Fibroblast of skin of left biceps (primary cell): ENCODE measurements at places on chromosomes 4 and X.
A peak's percentile ranks its signal among the peaks of the same experiment; 100 is the strongest.

GRCh38 chr4:163591614-163592020, 97.1 kb downstream of the TMA16 start:
- no peak for DNase-seq

DNA sequence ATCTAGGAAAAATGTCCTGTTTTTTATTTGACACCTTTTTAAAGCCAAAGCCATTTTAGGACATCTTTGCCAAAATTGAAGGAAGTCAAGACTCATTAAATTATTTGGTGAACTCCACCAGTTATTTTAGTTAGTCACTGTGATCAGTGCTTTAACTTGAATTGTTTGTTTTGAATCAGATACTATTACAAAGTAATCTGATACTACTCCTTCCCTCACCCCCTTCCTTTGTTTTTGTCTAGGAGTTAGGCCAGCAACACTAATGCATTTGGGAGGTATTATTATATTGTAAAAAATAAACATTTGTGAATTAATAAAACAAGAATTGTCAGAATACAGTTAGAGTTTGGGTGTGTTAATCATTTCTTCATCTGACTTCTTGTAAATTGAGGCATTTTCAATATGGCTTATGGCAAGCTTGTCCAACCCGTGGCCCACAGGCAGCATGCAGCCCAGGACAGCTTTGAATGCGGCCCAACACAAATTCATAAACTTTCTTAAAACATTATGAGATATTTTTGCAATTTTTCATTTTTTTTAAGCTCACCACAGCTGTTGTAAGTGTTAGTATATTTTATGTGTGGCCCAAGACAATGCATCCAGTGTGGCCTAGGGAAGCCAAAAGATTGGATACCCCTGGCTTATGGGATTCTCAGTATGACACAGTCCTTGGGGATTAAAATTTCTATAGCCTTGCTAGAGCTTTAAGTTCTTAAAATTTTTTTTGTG, 182.2 kb downstream of the BMPR1B start:
- DNase-seq = no peak

GRCh38 chr4:1384675-1385372, 21.4 kb downstream of the NKX1-1 start:
- DNase-seq = no peak

DNA sequence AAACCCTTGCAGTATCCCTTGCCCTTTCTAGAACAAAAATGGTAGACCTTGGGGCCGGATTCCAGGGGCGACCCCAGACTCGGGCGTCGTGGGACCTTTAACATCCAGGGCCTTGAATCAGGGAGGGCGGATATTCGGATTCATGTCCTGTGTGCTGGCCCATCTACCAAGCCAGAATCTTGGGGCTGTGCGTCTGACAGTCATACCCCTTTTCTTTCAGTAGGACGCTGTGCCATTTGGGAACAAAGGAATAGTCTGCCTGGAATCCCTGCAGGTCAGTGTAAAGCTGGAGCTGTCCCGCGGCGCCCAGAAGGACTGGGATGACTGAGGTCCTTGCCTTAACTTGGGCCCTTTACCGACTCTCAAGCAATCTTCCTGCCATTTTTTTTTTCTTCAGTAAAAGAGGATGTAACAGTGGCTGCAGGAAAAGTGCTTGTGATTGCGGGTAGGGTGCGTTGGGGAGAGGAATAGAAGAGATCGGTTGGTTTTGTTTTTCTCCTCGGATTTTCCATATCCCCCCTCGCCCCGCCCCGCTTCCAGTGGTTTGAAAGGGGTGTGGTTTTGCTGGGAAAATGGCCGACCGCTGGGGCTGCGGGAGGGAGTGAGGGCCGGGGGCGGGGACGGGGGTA, 518 bp downstream of the ARMCX1 start:
- DNase-seq = peak; percentile 9

GRCh38 chr4:48243429-48243828, 26.2 kb downstream of the TEC start:
- no peak for DNase-seq

DNA sequence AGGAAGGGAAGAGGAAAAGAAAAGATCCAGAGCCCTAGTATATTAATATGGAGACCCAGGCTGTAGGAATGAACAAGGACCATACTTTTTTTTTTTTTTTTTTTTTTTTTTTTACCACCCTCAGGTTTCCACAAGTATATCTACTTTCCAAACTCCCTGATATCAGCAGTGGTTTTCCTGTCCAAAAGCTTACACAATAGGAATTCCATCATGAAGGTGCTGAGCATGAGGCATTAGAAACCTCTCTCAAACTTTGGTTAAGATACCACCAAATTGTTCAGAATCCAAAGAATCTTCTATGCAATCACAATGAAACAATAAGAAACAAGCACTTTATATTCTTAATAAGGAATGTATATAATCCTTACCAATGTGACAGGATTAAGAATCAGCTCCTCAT, 26.5 kb downstream of the RPS6KA3 start:
- DNase-seq = no peak

DNA sequence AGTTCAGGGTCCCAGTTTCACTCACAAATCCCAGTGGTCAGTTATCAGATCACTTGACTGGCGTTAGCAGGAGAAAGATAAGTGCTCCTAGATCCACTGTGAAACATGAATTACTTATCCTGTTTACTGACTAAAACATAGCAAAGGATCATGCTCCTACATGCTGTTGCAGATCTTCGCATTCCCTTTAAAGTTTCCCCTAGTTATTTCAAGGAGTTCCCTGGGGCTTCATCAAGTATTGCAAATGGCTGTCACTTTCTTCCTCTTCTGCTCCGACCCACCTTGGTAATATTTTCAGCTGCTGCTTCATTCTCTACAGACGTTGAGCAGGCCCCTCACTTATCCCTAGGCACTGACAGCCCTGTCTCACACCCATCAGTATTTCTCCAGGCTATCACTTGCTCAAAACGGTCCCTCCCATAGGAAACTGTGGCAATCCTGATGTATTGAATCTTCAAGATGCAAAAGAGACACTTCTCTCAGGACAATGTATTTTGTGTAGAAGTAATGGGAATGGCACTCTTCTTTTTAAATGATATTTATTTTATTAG, 466.0 kb downstream of the INPP4B start:
- DNase-seq = no peak

DNA sequence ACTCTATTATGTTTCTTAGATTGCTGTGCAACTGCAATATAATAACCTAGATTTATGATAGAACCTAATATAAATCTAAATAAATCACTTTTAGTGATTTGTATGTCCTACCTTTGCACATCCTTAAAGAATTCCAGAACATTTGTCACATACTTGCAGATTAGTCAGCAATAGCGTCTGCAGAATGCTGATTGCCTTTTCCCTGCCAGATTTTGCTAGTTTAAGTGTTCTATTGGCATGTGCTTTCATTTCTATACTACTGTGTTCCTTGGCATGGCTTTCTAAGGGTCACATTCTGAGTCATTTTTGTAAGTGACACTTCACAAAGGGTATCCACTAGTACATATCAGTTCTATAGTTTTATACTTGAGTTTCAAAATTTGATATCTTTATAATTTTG, 303.1 kb upstream of the GIMD1 start:
- DNase-seq = no peak

GRCh38 chr4:184645904-184646610, 3.2 kb downstream of the CASP3 start:
- no peak for DNase-seq

GRCh38 chrX:71082822-71083221, 12.8 kb upstream of the FOXO4 start:
- DNase-seq = no peak

DNA sequence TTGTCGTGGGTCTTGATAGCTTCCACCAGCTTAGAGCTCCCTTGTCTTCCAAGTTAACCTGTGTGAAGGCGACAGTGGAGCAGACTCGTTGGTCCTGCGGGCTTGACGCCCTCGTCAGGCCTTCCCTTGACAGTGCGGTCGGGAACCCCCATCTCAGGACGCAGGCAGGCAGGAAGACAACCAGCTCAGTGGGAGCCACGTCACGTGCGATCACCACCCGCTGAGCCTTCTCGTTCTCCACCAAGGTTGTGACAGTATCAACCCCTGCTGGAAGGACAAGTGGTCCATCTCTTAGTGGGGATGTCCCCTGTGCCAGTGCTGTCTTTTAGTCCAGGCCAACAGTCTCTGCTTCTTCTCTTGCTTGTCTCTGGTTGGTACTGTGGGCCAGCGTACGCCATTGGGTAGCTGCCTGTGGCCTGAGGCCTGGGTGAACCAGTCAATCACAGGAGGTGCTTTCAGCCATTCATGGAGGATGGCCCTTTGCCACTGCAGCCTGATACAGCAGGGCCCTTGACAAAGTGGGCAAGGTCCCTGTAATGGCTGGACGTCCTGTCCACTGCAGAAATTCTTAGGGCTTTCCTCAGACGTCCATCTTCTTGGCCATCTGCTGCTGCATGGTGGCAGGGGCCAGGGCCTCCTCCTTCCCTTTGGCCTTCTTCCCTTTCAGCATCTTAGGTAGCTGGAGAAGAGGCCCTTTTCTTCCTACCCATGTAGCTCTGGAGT, 31.4 kb downstream of the RGS12 start:
- no peak for DNase-seq

DNA sequence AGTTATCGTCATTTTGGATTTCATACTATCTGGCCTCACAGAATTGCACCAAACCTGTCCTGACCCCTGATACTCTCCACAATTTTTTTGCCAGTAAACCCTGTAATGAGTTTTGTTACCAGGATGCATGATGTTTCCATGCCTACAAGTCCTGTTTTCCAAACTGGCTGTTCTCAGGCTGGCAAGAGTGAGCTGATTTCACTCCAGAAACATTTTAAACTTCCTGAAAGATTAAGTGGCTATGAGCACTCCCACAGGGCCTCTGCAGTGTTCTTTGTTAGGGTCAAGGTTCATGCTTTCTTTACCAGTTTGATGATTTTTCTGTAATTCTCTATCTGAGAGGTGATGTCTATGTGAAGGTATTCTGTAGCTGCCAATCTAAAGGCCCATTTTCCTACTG, 31.7 kb upstream of the PDLIM3 start:
- DNase-seq = no peak

DNA sequence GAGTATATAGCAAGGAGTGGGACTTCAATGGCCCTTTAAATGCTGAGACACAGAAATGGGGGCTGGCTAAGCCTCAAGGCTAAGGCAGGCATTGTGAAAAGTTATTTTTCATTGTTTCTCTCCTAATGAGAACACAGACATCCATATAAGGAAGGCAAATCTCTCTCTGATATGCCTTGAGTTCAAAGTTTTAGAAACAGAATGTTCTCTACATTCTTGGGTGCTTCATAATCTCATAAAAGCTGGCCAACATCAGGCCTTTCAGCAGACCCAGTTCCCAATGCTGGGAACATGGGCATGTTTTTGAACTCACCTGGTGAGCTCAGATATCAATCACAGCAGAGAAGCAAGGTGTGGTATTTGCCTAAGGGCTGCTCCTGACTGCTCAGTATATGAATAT, 19.4 kb upstream of the RAB40A start:
- DNase-seq = no peak

DNA sequence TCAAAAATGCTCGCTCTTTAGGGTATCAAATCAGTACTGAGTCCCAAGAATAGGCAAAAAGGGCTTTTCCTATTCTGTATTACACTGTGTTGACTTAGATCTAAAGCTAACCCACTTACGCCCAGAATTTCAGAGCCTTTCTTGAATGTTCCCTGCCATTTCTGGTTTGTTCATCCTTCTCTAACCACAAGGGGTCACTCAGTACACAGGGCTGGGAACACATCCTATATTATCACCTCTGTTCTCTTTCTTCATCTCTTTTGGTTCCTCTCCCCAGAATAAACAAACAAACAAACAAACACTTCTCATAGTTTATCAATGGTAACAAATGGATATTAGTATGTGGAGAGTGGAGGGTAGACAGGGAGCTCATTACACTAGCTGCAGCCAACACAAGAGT, 25.5 kb upstream of the MORC4 start:
- no peak for DNase-seq

GRCh38 chrX:506341-506740, 119.6 kb upstream of the PPP2R3B start:
- DNase-seq = no peak

DNA sequence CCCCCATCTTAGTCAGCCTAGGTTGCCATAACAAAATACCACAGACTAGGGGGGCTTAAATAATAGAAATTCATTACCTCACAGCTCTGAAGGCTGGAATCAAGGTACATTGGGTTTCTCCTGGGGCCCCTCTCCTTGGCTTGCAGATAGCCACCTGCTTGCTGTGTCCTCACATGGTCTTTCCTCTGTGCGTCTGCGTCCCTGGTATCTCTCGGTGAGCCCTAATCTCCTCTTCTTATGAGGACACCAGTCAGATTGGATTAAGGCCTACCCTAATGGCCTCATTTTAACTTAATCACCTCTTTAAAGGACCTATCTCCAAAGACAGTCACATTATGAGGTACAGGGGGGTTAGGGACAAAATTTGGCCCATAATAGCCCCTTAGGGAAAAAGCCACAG, 98.0 kb downstream of the SH3KBP1 start:
- DNase-seq = no peak

- no peak for DNase-seq
These were observed 6.1 kb downstream of the LPAR4 start for GRCh38 chrX:78753571-78753970.

DNA sequence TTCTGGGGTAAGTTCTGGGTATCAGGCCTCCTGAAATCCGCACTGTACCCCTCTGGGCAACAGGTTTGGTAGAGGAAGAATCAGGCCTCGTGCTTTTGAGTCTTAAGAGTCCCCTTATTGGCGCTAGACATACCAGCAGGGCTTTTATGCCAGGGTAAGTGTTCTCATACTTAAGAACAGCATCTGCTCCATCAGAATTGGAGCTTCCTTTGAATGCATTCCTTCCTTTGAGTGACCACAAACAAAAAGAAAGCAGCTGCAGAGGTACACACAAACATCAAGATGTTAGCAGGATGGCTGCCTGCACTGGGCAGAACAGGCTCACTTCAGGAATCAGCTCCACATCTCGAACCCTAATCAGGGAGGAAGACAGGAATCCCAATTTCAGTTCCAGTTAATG, 156.8 kb downstream of the MGST2 start:
- no peak for DNase-seq

DNA sequence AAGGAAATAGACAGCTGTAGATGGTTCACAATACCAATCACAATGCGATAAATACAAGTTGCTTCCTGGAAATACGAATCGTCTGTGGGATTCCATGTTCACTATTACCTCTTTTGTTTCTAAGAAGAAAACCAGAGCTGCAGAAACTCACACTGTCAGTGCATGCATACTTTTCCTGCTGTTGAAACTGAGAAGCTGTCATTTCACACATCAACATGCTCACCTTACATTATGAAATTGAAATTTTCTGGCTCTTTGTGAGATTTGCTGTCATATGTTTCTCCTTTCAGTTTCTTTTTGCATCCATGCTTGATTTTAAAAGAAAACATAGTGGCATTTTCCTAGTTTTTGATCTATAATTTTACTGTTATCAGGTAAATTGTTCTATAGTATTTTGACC, 418.3 kb upstream of the HTR2C start:
- no peak for DNase-seq

GRCh38 chr4:126956184-126956897, 676.4 kb upstream of the INTU start:
- DNase-seq = no peak

- peak; percentile 36 for DNase-seq
These were observed 2284.8 kb downstream of the ARAP2 start for GRCh38 chr4:33959519-33959918.

GRCh38 chr4:169791527-169792156, 33.9 kb upstream of the HPF1 start:
- DNase-seq = peak; percentile 30

GRCh38 chr4:48570646-48571220, 80.7 kb downstream of the ZAR1 start:
- DNase-seq = no peak

- no peak for DNase-seq
These were observed 287.7 kb downstream of the STIM2 start for GRCh38 chr4:27148211-27148895.

GRCh38 chr4:1851575-1852410, 4.2 kb downstream of the LETM1 start:
- DNase-seq = no peak

GRCh38 chr4:171880136-171880535, 66.9 kb downstream of the GALNTL6 start:
- DNase-seq = peak; percentile 75
